ENCODE measurements at places on chromosomes 5 and 9.

DNA sequence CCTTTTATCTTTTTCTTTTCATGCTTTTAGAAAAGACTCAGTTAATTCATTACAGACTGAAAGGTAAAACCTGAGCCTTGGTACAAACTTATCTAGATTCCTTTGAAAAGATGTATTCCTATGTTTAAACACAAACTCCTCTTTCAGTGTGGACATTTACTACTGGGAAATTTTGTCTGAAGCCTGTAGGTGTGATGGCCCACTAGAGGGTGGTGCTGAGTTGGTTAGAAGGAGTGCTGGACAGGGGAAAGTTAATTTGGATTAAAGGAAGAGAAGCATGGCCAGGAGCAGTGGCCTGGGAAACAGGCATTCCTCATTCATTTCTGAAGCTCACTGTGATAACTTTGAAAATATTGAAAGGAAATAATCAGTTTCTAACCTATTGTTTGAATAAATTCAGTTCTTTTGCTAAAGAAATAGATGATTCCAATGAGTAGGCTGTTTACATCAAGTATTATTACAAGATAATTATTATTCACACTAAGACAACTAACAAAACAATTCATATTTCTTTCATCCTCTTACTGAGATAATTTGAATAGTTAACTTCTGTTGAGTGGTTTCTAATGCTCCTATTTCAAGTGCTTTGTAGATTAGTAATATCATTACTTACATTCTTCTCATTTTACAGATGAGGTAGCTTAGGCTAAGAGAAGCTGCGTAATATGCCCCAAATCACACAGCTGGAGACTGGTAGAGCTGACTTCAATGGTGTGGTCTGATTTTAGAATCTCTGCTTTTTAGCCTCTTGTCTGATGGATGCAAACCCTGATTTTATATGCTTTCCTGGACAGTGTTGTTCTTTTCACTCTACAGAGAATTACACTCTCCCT is 150.9 kb downstream of the ADGRV1 start:
- DNase-seq = no peak

DNA sequence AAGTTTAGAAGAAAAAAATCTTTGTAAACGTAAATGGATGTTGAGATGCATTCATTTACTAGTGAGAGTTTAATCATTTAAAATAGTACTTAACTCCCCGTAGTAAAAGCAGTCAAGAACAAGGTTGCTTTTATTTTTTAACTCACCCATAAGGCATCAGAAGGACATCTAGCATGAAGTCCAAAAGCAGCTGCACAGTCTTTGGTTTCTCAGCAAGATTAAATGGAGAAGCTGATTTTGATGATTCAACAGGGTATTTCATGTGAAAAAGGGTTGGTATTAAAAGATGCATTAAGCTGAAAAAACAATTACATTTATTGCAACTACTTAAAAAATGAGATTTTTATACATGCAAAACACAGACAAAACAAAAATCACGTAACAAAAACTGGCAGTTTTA is 44.0 kb downstream of the ECPAS start:
- DNase-seq = no peak

- DNase-seq = no peak
Measured at GRCh38 chr9:126000256-126000655, 253.1 kb downstream of the PBX3 start.

GRCh38 chr9:121120386-121120785 is 45.6 kb downstream of the CNTRL start:
- no peak for DNase-seq

- DNase-seq = no peak
Measured at GRCh38 chr5:36878392-36879082, 2.0 kb downstream of the NIPBL start.

DNA sequence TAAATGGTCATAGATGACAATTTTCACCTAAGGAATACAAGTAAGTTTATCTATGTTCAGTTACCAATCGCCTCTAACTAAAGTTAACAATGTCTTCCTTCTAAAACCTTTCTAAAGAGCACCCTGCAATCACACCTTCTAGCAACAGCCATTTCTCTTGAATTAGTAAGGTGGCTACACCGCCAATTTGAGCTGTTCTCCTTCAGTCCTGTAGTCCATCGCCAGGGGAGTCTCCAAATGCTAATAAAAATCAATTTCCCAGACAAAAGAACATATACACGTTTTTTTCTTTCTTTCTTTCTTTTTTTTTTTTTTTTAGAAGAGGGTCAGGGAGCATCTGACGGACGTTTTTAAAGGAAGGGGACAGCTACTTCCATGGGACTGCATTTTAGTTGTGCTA is 729 bp upstream of the RORB start:
- no peak for DNase-seq

DNA sequence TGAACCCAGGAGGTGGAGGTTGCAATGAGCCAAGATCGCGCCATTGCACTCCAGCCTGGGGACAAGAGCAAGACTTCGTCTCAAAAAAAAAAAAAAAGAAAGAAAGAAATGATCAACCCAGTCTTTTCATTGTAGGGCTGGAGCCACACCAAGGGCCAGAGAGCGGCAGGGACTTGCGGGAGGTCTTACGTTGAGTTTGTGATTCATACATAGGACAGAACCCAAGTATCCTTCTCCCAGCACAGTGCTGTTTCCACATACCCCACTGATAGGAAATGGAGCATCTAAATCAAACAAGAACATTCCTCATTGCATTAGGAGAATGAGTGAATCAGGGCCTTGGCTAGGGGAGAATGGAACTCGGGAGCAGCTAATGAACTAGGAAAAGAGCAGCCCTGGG is 3.5 kb upstream of the TNIP1 start:
- DNase-seq = no peak

DNA sequence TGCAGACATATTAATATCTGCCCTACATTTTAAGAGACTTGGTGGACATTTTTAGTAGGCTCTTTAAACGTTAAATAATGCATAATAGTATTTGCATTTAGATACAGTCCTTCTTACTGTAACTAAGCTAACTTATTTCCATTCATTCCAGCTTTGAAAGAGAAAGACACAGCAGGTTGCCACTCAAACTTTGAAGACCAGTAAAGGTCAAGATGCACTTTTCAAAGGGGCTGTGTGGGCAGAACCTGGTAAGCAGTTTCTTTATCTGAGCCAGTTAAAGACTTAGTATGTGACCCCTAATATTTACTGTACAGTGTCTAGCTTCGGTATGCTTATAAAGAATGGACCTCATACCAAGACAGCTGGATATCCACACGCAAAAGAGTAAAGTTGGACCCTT is 20.8 kb downstream of the PLGRKT start:
- no peak for DNase-seq

- DNase-seq = no peak
Measured at GRCh38 chr9:126499911-126500599, 113.7 kb upstream of the LMX1B start.

Measured in activated T-cell treated with anti-CD3 and anti-CD28 coated beads for 4 hours (primary cell).